CD4-positive, alpha-beta T cell treated with Interleukin-6 for 4 hours (primary cell): ENCODE measurements at places on chromosomes 3 and 15.

- no peak for DNase-seq
Measured at GRCh38 chr3:179670311-179670710, 17.5 kb downstream of the USP13 start.

DNA sequence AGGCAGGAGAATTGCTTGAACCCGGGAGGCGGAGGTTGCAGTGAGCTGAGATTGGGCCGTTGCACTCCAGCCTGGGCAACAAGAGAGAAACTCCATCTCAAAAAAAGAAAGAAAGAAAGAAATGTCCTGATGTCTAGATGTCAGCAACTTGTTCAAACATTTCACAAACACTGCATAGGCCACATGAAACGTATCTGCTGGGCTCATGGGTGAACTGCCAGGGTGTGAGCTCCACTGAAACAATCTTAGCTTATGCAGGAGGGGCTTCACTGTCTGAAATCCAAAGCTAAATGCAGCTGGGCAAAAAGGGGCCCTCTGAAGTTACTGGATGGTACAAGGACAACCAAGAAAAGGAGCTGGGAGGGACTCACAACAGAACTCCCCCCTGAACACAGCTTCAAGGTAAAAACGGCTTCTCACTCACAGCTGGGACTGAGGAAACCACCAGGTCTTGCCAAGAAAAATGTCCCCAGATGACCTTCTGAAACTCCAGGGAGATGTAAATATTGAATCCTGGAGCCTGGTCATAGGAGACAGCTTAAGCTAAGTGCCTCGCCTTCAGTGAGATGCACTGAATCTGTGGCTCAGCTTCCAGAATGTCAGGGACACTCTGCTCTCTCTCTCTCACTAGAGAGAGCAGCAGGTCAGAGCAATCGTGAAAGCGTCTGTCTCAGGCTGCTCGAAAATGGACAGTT is 31.9 kb downstream of the SEC61A1 start:
- no peak for DNase-seq

GRCh38 chr3:56823984-56824703 is 22.4 kb upstream of the ARHGEF3 start:
- DNase-seq: no peak

GRCh38 chr3:107384907-107385306 is 7.7 kb downstream of the CCDC54 start:
- DNase-seq: no peak

GRCh38 chr3:97515076-97515475 is 249.5 kb upstream of the ARL6 start:
- DNase-seq: no peak

DNA sequence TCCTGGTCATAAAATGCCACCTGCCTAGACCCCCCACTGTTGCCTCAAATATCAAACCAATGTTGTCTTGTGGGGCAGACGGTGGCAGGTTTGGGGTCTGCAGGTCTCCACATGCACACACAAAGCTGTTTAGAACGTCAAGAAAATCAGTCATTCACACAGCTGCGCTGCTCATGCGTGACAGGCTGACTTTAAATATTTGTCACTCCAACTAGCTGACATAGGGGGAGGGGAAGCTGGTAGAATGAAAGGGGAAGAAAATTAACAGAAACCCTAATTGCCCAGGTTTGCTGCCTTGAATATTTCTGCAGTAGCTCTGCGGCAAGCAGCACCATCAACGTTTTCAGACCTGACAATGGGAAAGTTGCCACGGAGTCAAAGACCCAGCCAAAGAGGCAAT is 201.8 kb downstream of the ABHD5 start:
- no peak for DNase-seq

- no peak for DNase-seq
Measured at GRCh38 chr3:101117980-101118379, 124.8 kb upstream of the ABI3BP start.

DNA sequence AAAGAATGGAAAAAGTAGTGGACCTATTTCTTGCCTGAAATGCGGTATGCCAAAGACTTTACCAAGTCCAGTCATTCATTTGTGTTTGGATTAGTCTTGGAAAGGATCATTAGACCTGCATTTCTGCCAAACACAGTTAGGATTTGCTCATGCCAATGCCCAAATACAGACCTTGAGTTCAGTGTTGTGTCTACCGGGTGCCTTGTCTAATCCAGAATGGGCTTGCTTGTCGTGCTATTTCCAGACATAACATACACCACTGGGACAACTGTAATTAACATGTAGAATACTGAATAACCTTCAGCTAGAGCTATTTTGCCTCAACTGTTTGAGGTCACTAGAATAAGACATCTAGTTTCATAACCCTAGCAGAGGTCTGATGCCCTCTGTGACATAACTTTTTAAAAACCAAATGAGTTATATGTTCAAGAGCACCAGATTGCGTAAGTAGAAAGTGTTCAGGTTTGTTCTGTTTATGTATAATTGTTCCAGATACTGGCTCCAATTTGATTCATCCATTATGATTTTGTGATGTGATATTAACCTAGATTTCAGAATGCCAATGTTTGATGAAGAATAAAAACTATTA is 145.3 kb upstream of the DPH6 start:
- no peak for DNase-seq

- no peak for DNase-seq
Measured at GRCh38 chr3:78887029-78887428, 880.8 kb downstream of the ROBO1 start.

DNA sequence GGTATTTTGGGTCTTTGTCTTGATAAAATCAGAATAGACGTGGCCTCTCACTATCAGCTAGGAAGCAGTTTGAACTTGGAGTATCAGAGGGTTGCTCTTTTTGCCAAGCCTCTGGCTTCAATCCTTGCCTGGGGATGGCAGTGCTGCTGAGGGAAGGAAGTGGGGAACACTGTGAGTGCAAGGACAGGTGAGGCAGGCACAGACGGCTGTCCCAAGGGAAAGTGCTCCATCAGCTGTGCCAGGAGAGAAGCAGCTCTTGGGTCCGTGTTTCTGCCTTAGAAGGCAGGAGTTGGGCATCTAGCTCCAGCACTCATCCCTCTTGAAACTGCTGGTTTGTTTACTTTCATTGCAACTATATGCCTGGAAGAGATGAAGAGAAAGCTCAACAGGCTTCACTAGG is 33.2 kb downstream of the PML start:
- DNase-seq: no peak

- no peak for DNase-seq
Measured at GRCh38 chr15:63953524-63953923, 92.8 kb downstream of the DAPK2 start.

DNA sequence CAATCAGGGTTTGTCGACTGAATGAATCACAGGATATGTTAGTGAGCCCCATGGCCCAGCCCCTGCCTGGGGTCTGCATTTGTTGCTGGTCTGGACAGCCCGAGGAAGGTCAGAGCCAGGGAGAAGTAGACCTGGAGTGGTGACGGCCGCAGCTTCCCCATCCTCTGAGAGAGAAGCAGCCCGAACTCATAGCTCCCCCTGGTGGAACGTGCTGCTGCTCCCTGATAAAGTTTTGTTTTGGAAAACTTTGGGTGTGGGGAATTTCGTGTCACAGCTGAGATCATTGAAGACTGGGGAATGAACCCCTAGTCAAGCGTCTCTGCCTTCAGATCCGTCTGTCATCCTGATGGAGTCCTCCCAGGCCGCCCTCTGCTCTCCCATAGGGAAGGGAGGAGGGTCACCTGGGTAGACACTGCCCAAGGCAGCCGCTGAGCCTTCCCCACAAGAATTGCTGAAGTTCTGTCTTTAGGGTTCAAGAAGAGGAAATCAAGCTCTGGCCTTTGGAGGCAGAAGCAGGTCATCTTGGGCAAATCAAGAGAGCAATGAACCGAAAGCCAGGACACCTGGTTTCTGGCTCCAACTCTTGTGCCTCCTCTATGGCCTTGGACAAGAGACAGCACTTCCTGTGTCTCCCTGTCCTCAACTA is 60.5 kb downstream of the GLDN start:
- DNase-seq: no peak

- no peak for DNase-seq
Measured at GRCh38 chr3:131216801-131217200, 164.8 kb upstream of the NUDT16 start.

DNA sequence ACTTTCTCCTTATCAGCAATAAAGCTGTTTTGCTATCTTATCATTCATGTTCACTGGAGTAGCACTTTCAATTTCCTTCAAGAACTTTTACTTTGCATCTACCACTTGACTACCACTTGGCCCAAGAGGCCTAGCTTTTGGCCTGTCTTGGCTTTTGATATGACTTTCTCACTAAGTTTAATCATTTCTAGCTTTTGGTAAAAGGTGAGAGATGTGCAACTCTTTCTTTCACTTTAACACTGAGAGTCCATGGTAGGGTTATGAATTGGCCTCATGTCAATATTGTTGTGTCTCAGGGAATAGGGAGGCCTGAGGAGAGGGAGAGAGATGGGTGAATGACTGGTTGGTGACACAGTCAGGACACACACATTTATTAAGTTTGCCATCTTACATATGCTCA is 31.0 kb upstream of the FAM3D start:
- no peak for DNase-seq

GRCh38 chr15:77518458-77518857 is 97.8 kb downstream of the HMG20A start:
- no peak for DNase-seq

DNA sequence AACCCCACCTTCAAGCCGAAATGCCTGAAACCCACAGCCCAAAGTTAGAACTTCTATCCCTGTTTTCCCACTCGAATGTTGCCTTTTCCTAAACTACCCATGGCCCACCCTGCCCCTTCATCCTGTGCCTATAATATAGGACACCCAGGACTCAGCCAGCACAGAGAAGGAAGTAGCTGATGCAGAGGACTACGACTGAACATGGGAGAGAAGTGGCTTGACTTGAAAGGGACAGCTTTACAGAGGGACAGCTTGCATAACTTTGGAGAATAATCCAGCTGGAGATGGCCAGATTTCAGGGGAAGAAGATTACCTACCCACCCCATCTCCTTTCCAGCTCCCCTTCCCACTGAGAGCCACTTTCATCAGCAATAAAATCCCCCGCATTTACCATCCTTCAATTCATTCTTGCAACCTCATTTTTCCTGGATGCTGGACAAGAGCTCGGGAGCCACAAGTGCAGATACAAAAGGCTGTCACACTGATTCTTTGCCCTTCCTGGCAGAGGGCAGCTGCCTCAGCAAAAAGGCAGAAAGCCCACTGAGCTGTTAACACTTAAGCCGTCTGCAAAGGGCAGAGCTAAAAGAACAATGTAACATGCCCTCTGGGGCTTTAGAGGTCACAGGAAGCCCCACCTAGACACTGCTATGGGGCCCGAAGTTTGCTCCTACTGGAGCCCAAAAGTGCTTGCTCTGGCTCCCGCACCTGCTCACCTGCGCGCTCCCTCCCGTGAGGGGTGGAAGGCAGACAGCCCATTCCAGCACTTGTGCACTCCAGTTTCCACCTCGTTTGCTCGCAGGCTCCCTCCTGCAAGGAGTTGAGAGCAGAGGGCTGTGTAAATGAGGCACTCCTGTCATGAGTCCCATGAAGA is 224.0 kb downstream of the TBC1D5 start:
- DNase-seq: no peak

DNA sequence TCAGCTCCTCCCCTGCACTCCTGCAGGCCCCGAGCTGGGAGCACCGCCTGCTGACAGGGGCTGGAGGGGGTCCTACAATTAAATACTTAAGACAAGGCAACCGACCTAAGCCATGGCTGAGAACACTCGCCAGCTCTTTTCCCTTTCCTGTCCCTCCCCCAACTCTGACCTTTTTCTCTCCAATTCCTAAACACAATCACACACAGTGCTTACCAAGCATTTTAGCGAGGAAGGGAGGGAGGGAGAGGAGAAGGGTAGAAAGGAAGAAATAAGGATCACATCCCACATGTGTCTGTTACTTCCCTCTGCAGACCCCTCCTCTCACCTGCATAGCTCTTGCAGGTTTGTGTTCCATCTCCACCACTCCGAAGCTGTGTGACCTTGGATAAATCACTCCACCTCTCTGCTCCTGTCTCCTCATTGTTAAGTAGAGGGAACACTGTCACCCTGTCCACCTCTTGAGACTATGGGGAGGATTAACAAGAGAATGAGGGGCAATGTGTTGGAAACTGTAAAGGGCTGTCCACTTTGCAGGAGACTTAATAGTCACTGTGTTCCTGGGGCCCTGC is 63.6 kb downstream of the CYP11A1 start:
- no peak for DNase-seq
